ENCODE measurements at places on chromosomes 13 and 19.

- DNase-seq = no peak
Observed at GRCh38 chr19:32415246-32415645, 9.7 kb downstream of the DPY19L3 start.

DNA sequence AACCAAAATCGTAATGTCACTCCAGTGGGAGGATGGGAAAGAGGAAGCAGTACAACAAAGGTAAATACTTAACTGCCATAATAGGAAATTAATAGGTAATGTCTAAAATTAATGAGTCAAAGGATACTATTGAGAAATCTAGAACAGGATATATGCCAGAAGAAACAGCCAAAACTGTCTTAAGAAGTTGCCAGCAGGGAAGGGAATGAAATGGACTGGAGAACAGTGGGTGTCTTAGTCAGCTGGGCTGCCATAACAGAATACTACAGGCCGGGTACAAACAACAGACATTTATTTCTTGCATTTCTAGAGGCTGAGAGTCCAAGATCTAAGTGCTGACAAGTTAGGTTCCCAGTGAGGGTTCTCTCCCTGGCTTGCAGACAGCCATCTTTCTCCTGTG lies 40.3 kb upstream of the IPO5 start:
- no peak for DNase-seq

- peak; percentile 36 for DNase-seq
Observed at GRCh38 chr19:51660975-51661600, 14.5 kb upstream of the SIGLEC14 start.

DNA sequence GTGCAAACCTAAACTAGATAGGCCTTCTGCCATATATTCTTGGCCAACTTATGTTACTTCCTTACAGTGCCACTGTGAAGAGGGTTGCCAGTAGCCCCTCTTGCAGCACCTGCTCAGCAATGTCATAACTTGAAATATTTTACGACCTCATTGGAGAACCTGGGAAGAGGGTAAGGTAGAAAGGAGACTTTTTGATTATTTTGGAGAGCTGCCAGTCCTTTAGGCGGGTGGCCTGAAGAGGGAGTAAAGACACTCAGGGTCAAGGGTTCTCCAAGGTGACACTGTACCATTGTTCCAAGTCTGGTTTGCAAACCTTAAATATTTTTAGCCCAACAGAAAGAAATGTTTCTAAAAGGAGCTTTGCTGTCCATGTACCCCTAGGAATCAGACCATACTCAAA lies 118.3 kb downstream of the FLT1 start:
- no peak for DNase-seq

DNA sequence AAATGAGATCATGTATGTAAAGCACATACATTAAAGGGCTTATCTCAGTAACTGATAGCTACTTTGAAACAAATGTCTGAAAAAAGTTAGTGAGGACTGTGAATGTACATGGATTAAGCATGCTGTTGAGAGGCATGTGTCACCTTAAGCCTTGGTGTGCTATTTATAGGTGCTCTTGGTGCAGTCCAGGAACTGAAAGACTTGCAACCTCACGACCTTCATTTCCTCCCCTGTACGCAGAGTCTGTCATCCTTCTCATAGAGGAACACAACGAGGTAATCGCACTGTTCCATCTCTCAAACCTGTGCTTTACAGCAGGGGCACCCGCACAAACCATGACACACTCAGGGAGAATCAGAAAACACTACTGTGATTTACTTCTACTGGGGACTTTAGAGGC lies 65.6 kb downstream of the UFM1 start:
- DNase-seq = no peak

- no peak for DNase-seq
Observed at GRCh38 chr13:48412881-48413351, at the start of gene LPAR6. LPAR6 (minus strand) TSS chr13:48413113; CDS start chr13:48412423, 690 bp downstream.

- no peak for DNase-seq
Observed at GRCh38 chr13:51422484-51422883, 30.4 kb downstream of the INTS6 start.

- DNase-seq = no peak
Observed at GRCh38 chr19:55197528-55197927, 11.8 kb downstream of the PTPRH start.

GRCh38 chr13:88097541-88097940 lies 426.4 kb downstream of the SLITRK5 start:
- no peak for DNase-seq

DNA sequence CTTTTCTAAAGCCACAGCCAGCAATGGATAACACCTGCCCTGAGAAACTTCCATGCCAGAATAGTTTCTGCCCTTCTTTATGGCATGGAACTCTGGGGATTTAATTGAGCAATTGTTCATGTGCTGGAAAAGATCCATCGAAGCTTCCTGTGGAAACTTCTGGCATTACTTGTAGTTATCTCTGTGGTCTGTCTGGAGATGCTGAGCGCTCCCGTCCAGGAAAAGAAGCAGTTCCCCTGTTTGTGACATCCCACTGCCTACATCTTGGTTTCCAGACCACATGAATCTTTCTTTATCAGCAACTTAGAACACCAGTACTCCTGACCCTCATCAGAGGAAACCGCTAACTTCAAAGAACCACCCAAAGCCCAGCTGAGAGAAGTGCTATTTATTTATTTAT lies 24.6 kb downstream of the FLT1 start:
- DNase-seq = no peak

DNA sequence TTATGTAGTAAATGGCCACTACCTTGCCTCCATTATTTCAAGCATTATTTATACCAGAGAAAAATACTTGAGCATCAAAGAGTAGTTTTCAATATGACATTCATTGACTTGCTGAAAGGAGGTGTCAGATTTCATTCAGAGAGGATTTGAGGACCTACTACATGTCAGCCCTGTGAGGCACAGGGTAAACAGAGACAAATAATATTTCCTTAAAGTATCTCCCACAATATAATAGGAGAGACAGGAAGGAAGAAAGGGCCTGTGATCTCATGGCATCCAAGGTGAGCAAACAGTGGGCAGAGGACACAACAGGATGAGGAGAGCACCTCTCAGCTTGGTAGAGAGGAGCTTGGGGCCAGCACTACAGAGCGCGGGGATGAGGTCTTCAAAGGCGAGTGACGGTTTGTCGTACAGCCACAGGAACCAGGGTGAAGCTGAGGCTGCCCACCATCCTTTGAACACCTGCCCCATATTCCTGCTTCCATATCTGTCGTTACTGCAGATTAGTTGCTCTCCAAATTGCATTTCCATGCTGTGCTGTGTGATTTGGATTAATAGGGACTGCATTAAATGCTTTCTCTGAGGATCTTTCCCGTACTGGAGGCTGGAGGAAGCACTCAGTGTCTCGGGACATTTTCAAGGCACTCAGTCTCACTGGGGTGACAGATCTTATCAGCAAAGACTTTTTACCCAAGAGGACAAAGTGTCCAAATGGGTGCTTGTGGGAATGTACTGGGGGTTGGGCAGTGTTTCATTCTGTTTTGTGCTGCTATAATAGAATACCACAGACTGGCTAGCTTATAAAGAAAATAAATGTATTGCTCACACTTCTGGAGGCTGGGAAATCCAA lies 59.2 kb downstream of the GJA3 start:
- no peak for DNase-seq

DNA sequence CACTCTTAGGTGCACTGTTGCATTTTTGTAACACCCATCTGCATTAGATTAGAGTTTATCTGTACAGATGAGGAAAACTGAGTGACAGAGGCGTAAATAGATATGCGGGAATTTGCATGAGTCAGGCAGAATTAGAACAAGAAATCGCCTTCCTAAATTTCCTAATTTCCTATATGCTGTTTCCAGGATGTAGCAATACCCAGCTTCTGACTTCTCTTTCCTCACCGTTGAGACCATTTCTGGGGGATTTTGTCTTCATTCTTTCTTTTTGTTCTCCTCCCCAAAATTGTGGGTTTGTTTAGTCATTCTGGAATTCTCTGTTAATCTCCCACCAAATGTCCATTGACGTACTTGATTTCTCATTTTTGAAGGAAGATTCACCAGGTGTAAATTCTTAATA lies 10.6 kb upstream of the ZNF792 start:
- no peak for DNase-seq

- DNase-seq = no peak
Observed at GRCh38 chr13:35554972-35555623, 78.6 kb upstream of the MAB21L1 start.

GRCh38 chr13:28659621-28659970 lies 666 bp downstream of the POMP start:
- DNase-seq = peak; percentile 6

- DNase-seq = no peak
Observed at GRCh38 chr13:76953968-76954367, 5.7 kb downstream of the ACOD1 start.

GRCh38 chr13:100490692-100491091 lies 97.9 kb downstream of the GGACT start:
- no peak for DNase-seq

- DNase-seq = peak; percentile 47
Observed at GRCh38 chr19:11881151-11881800, 6.3 kb upstream of the ZNF69 start.

DNA sequence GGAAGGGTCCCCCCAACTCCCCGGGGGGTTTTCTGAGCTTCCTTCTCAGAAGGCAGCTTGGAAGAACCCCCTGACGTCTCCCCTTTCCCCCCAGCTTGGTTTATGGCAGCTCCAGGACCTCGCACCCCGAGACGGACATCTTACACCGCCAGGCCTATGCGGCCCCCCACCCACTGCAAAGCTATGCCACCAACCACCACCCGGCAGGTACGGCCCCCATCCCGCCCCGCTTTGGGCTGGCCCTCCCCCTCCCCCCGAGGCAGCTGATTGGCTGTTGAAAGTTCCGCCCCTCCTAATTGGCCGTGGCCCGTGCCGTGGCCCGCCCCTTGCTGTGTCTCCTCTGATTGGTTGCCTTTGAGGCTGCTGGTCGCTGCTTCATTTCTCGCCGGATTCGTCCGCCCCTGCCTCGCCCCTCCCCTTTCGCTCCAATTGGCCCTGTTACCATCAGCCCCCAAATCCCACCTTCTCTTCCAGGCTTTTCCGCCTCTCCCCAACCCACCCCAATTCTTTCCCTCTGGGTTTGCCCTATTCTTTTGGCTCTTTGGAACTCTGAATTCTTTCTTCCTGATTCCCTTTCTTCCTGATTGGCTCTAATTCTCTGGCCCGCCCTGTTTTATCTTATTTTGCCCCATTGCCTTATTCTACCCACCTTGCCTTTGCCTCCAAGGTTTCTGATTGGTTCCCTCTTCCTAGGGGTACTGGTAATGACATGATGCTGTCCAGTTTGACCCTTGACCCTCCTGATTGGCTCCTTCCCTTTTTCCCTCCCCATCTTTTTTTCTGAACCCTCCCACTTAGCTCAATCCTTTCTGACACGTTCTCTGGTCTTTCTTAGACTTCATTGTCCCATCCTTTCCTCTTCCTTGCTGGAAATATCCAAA lies 2.5 kb downstream of the PRR12 start:
- DNase-seq = peak; percentile 89

GRCh38 chr13:113967729-113968462 lies 6.0 kb downstream of the C13orf46 start:
- no peak for DNase-seq

- no peak for DNase-seq
Observed at GRCh38 chr13:43877766-43878165, 1.8 kb downstream of the CCDC122 start.

DNA sequence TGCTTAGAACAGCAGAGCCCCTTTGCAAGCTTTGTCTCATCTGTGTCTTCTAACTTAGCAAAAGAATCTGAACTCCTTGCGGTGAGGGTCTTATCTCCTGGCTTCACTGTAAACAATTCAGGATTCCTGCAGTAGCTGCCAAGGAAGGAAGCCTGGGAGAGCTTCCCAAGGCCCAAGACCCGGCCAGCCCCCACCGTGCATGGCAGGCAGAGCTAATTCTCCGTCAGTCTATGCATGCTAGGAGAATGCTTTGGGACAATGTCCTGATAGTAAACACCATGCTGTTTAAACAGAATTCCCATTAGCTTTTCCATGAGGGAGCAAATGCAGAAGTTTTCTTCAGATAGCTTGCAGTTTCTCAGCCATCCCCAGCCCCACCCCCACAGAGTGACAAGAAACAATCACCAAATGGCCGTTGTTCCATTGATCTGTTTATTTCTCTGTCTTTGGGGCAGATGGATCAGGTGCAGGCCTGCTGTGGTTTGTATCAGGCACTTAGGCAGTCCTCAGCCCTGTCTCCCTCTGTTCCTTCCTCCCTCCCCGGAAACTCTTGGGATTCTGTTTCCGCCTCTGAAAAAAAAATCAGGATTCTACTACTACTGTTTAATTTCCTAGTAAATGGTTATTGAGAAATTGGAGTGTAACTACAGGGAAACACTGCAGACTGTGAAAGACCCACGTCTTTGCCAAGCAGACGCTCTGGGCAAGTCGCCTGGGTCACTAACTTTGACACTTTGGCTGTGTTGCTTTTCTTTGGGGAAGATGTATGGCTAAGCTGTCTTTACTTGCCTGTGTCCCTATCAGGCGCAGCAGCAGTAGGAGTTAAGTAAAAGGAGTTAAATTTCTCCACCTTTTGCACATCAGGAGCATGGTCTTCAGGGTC lies 40.7 kb upstream of the SPATA13 start:
- no peak for DNase-seq

- no peak for DNase-seq
Observed at GRCh38 chr13:37295573-37295972, 190.1 kb upstream of the CSNK1A1L start.

- no peak for DNase-seq
Observed at GRCh38 chr13:104757712-104758111, 1691.5 kb upstream of the SLC10A2 start.

GRCh38 chr19:19067276-19068072 lies 3.7 kb downstream of the SLC25A42 start:
- DNase-seq = no peak

GRCh38 chr19:18899624-18900560 lies 3.9 kb upstream of the CERS1 start:
- no peak for DNase-seq

GRCh38 chr13:38494445-38494844 lies 144.8 kb downstream of the UFM1 start:
- no peak for DNase-seq

Data from effector CD4-positive, alpha-beta T cell (primary cell).